ENCODE measurements at places on chromosomes 4 and X.

- no peak for DNase-seq
These were observed 62.5 kb upstream of the GPR174 start for GRCh38 chrX:79081895-79082512.

DNA sequence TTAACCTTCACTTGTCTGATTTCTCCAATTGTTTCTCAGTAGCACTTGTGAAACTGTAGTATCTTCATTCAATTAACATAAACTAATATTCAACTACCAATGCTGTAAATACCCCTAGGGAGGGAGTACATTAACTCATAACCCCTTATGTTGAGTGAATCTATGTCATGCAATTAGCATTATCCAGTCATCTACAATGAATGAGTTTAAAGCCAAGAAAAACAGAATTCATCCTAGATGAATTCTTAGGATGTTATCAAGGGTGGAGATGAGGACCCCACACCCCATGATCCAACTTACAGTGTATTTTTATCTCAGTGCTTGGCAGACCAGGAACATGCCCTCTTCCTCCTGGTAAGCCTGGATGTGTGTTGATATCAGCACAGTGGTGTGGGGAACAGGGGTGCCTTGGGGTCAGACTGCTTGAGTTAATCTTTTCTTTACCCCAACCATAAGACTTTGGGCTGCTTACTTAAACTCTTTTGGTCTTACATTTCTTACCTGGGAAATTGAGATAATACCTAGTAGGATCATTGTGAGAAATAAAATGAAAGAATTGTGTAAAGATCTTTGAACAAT lies 62.1 kb upstream of the SCOC start:
- no peak for DNase-seq

DNA sequence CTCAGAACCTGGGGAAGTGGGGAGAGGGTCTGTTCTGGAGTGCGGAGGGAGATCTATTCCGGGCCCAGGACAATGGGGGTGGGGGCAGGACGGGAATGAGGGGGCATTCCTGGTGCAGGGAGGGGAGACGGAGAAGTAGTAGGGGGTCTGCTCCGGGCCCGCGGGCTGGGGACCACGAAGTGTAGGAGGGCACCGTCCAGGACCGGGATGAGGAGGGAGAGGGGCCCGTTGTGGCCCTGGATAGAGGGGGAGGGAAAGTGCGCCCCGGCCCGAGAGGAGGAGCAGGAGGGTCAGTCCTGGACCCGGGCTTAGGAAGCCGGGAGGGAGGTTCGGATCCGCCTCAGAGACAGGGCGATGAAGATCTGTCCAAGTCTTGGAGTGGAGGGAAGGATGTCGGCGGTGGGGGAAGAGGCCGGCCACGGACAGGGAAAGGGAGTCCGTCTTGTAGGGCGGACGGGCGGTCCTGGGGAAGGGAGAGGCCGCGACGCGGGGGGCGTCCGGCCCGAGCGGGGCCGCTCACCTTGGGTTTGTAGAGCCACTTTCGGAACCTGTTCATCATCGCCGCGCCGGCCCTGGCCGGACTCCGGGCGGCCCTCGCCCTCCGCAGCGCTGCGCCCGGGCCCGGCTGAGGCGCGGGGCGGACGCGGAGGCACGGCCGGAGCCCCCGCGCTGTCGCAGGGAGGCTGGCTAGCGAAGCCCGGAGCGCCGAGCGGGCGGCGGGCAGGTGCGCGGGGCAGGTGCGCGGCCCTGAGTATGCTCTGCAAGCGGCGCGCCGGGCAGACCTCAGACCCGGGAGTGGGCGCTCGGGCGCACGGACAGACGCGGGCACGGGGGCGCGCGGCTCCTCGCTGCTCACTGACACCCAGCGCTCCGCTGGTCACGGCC lies at the start of gene ZFYVE28:
ZFYVE28 (minus strand) TSS at position 881 of the 885 bp plus-strand sequence; CDS start at position 559, 322 bp downstream.
- no peak for DNase-seq

DNA sequence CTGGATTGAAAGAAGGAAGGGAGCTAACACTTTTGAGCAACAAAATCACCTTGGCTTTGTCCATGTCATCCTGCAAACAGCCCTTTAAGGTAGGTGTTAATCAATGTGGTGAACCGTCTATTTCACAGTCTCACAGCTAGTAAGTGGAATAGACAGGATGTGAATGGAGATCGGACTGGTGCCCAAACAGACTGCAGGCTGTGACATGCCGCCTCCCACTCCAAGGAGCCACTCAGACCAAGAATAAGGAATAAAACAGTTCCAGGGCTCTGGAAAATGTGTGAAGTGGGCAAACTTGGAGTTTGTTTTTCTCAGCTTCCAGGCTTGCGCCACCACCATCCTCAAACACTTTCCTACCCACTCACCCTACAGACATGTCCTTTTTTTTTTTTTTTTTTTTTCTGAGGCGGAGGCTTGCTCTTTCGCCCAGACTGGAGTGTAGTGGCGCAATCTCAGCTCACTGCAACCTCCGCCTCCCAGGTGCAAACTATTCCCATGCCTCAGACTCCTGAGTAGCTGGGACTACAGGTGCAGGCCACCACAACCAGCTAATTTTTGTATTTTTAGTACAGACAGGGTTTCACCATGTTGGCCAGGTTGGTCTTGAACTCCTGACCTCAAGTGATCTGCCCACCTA lies 57.7 kb upstream of the SEC24B start:
- no peak for DNase-seq

- DNase-seq, result no peak
These were observed 4.0 kb upstream of the PDGFRA start for GRCh38 chr4:54224996-54225597.

DNA sequence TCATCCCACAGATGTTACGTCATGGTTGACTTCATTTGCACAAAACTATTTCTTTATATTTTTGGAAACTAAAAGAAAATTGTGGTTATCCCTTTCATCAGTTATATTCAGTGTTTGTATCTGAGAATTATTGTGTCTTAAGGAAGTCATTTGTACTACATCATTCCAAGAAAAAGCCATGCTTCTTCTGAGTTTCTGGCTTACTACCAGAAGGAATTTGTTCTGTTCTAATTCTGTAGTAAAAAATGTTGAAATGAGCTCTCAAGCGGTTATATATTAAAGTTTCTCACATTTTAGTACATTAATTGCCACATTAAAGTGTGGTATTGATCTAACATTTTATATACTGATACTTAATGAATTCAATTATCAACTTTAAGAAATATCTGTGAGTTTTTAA lies 1844.5 kb downstream of the PCDH7 start:
- no peak for DNase-seq

- DNase-seq, result no peak
These were observed 86.6 kb downstream of the ZNF330 start for GRCh38 chr4:141307241-141307689.

- DNase-seq, result no peak
These were observed 6.6 kb upstream of the PTPN13 start for GRCh38 chr4:86587381-86588140.

DNA sequence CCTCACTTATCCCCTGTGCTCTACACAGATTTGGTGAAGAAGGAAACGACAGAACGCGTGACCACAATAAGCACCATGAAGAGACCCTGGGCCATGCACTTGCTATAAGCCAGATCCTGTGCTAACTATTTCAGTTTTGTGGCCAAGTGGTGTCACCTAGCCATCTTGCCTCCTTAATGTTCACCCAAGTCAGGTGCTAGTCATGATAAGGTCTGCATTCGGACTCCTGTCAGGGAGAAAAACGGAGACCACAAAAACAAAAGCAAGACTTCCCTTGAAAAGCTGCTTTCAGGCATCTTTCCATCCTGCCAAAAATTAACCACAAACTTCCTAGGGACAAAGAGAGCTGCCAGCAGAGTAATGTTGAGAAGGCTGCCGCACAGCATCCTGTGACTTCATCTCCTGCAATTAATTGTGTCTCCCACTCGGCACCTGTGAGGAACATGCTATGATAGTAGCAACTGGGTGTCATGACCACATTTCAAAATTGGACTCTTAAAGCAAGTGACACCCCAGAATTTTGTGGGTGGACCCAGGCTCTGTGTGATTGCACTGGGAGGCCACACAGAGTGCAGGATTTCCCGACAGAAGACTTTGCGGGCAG lies 8.8 kb upstream of the IDS start:
- DNase-seq, result no peak

DNA sequence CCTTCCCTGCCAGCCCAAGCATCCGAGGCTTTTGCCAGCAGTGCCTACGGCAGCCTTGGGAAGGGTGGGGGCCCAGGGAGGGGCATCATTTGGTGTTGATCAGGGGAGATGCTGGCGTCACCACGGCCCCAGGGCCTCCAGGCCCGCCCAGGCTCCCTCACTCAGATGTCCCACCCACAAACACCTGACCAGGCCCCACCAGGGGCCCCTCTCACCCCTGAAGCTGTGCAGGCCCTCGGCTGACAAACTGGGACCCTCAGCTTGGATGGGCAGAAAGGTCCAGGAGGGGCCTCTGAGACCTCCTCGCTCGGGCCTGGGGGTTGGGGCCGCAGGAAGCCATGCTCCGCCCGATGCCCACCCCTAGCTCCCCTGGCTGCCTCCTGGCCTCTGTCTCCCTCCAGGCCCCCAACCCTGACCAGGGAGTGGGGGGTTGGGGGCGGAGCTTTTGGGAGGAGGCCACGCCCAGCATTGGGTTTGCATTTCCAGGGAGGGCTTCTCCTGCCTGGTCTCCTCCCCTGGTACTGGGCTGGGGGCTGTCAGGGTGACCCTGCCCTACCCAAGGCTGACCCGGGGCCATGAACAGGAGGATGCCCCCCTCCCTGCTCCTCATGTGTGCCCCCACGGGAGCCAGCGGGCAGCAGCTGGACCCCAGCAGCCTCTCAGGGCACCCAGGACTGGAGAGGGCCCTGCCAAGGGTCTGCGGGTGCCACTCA lies 33.4 kb upstream of the SPON2 start:
- DNase-seq, result peak; percentile 63

GRCh38 chr4:187235456-187236170 lies 512.0 kb upstream of the FAT1 start:
- no peak for DNase-seq

DNA sequence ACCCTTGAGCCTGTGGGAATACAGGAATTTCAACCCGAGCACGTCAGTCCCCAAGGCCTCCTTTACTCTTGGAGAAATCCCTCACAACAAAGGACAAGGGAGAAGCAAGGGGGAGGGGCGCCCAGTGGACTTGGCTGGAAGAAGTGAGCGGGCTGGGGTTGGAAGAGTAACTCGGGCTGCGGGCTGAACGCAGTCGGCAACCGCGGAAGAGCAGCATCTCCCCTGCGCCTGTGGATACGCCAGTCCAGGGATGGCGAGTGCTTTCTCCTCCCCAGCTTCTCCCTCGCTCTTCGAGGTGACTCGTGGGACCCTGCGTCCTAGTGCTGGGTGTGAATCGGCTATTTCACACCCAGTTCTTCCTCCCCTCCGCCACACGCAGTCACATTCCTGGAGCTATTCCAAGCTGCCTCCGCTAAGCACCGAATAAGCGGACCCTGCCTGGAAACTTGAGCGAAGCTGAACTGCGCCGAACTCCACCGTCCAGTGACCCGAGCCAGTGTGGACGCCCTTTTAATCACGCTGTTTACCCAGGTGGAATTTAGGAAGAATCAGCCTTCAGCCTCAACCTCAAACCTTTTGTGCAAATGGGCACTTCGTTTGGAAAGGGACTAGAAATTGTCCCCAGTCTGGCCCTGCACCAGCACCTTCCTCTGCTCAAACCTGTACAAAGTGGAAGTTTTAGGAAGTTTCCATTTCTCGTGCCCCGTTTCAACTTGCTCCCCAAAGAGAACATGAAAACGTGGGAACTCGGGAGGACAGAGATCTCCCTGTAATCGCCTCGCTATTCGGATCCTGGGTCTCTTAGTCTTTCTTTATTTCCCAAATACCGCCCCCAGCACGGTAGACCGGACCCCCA lies 64.3 kb upstream of the WDR17 start:
- peak; percentile 65 for DNase-seq

All from left forelimb (tissue), 1 donor.